Glomerular endothelial cell (primary cell): ENCODE measurements at places on chromosomes 16 and 17.
A peak's percentile ranks its signal among the peaks of the same experiment; 100 is the strongest.

DNA sequence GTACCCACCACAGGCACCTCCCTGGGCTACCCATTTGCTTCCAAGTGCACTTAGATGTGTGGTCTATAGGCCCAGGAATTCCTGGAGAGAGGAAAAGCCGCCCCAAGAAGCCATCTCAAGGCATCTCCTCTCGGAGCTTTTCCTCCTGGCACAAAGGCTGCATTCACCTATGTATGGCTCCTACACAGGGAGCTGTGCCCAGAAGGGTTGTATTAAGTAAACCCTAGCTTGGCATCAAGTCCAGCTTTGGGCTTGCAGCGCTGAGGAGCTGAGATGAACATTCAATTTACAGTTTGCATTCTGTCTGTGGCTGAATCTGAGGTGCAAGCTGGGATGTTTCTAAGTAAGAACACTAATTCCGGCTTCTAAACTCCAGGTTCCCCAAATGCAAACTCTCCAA, 81.3 kb downstream of the CDYL2 start:
- DNase-seq: no peak

GRCh38 chr17:606508-607250, 108.0 kb downstream of the VPS53 start:
- no peak for DNase-seq

- no peak for DNase-seq
Measured at GRCh38 chr17:8697323-8697741, 47.3 kb downstream of the CCDC42 start.

DNA sequence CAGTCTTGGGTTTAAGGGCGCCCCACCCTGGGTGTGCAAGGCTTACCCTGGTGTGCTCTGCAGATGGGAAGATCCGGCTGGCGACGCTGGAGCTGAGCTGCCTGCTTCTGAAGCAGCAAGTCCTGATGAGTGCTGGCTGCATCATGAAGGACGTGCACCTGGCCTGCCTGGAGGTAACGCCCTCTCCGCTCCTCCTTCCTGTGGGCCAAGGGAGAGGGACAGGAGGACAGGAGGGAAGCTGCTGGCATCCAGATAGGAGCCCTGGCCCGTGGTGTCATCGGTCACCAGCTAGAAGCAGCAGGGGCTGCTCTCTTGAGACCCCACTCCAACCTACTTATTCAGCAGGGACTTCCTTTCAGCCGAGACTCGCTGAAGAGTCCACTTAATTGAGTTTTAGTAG, 97.8 kb downstream of the CLEC16A start:
- DNase-seq: no peak

DNA sequence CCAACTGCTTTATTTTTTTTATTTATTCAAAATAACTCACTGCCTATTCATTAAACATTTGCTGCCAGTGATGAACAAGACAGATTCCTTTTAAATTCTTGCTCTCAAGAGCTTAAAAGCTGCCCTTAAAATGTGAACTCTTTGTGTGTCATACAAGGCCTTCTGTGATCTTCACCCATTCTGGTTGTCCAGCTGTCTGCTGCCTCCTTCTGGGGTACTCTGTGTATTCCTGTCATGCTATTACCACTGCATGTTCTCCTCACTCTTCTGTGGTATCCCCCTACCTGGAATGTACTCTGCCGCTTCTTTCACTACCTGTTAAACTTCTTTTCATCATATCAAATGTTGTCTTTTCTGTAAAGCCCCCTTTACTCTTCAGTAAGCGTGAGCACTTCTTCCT, 165.8 kb downstream of the CHD9 start:
- DNase-seq: peak; percentile 44

DNA sequence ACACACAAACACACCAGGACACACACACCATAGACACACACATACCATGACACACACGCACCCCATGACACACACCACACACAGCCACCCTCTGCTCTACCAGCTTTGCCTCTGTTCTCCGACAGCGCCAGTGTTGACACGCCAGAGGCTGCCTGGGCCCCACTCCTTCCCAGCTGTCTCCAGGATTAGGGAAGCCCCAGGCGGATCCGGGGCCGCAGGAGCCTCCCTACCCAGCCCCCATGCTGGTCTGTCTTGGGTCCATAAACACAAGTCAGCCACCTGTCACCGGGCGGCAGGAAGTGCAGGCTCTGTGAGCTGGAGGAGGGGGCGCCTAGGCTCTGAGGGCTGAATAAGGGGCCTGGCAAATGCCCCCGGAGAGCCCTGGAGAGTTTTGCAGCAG, 10.5 kb downstream of the TBC1D16 start:
- DNase-seq: no peak

DNA sequence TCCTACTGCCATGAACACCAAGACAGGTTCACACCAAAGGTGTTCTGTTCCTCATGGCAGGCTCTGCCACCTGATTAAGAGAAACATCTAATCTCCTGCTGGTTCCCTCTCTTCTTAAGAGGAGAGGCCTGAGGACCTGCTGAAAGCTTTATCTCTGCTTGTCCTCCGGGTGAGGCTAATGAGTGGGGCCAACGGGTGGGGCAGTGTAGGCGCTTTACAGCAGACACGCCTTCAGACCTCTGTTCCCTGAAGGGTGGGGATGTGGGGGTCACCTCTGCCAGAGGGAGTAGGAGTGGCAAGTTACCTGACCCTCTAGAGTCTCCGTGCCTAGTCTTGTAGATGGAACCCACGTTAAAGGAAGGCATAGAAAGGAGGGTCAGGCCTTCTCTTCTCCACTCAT, 4.2 kb upstream of the MRM1 start:
- DNase-seq: no peak

DNA sequence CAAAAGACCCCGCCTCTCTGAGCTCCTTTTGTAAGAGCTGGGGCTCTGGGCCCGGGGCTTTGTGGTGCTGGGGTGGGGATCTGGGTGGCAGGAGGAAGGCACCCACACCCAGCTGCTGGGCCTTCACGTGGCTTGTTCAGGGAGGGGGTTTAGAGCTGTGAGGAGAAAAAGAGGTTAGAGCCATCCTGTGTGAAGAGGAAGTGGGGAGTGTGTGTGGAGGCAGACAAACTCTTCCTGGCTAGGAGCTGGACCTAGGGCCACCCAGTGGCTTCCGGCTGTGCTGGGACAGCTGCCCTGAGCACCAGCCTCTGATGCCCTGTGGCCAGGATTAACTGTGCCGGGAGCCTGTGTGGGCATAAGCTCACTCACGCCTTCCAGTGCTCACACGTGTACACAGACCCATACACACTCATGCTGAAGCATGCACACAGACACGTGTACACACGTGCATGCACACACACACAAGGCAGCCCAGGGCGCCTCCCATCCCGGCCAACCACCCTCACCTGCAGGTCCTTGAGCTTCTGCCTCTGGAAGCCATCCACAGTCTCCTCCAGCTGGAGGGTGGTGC, 7.4 kb downstream of the CIBAR2 start:
- no peak for DNase-seq
